ENCODE measurements at places on chromosomes 3 and 15.

DNA sequence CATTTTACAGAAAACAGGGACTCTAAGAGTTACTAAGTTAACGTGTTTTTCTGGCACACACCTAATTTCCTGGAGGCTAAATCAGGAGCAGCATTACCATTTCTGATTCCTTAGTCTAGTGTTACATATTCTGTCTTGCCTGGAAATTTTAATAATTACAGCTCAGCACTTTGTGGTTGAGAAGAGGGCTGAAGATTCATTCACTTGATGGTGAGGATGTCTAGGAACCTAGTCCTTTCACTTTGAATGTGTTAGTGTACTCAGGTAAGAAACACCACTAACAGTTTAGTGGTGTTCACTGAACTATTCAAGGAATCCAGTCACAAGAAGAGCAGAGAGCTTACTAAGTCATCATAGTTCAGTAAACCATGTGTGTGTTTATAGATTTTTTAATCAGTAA lies 102.8 kb downstream of the STT3B start:
- DNase-seq = no peak

DNA sequence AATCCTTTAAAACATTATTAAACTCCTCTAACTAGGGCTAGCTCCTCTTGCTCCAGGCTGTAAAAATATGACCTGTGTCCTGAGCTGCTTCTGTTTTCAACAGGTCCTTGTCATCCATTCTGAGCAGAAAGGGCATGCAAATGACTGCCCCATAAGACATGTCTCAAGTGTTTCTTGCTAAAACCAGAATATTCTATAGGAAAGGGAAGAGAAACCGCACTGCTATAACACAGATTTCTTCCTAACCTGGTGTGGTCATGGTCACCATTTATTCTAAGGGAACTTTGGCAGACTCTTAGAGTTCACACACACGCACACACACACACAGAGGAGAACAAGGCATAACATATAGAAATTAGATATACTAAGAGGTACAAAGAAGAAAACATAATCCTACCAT lies 34.2 kb upstream of the B3GNT5 start:
- no peak for DNase-seq

DNA sequence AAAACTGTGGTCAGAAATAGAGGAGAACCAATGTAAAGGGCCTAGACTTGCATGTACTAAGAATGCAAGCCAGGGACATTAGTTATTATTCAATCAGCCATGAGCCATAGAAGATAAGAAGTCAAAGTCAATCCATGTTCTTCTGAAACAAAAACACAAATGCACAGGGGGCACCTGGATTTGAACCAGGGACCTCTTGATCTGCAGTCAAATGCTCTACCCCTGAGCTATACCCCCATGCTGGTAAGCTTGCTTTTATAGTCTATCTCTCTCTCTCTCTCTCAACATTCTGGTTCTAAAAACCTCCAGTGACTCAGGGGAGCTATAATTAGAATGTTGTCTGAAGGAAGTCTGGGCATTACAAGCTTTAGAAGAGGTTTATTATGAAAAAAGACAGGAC lies 85.6 kb upstream of the ACP3 start:
- no peak for DNase-seq

DNA sequence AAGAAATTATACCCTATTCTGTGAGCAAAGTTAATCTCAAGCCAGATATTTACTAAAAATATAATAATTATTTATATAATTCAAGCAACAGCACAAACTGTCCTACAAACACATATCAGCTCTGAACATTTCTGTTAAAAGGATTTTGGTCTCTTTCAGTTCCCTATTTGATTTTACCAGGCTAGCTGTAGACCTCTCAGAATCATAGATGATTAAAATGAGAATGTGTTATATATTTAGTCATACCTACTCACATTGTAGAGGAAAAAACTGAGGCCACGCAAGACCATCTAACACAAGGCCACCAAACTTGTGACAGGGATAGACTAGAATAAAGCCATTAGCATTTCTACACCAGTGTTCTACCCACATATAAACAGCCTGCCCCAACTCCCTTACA lies 28.5 kb downstream of the ACKR4 start:
- no peak for DNase-seq

DNA sequence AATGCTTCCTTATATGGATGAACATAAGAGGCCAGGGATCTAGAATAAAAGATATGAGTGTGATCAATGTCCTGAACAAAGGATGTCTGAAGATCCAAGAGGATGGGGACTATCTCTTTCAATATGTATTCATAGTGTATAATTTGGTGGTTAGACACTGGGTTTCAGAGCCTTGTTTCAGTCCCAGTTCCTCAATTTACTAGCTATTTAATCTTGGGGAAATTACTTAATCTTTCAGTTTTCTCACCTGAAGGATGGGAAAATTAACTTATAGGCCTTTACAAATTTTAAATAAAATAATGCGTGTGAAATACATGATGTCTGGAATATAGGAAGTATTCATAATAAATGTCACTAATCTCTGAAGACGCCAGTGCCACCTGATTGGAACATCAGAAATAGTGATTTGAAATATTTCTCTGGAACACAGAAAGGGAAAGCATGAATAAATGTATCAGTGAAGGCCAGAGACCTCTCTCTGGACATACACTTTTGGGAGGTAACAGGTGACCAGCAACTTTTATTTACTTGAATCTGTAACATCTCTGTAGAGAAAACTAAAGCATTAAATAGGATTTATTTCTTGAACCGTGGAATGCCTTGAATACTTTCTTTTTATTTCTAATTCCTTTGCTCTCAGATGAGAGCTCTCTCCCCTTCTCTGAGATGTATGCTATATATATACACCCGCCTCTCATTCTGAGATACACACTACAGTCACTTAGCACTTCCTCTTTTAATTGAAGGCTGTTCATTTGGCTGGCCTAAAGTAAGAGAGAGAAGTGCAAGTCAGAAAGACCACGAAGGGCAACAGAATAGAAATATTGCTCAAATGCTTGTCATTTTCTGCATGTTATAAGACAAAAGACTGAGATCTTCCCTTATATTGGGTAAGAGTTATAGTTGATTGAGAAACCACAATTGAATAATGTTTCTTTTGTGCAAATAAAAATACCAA lies 407.1 kb downstream of the LSAMP start:
- no peak for DNase-seq

DNA sequence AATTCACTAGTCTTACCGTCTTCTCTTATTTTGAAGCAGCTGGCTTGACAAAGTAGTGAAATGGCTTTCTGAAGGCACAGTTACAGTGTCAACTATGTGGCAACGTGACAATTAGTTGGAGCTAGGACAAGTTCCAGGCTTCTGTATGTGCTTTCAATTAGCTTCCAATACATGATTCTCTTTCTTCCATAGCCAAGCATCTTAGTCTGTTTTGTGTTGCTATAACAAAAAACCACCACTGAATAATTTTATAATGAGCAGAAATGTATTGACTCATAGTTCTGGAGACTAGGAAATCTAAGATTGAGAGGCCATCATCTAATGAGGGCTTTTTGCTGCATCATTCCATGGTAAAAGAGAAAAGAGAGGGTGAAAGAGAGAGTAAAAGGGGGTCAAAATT lies 365.1 kb upstream of the PLSCR5 start:
- no peak for DNase-seq

GRCh38 chr3:175404621-175405020 lies 545.5 kb downstream of the NAALADL2 start:
- DNase-seq = no peak

DNA sequence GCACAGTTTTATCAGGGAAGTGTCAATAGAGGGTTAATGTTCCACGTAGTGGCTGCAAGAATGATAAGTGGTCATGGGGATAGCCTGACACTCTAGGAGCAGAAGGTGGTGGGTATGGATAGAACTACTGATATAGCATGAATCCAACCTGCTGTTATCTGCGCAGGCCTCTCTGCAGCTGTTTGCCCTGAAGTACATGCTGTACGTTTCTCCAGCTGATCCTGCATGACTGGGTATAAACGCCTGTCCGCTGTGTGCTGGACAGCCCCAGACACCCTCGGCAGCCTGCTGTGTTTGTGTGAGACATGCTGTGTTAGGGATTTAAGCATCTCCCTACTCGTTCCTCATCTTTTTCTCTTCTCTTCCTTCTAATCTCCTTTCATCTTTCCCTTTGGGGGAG lies 87.1 kb downstream of the LPP start:
- DNase-seq = no peak

DNA sequence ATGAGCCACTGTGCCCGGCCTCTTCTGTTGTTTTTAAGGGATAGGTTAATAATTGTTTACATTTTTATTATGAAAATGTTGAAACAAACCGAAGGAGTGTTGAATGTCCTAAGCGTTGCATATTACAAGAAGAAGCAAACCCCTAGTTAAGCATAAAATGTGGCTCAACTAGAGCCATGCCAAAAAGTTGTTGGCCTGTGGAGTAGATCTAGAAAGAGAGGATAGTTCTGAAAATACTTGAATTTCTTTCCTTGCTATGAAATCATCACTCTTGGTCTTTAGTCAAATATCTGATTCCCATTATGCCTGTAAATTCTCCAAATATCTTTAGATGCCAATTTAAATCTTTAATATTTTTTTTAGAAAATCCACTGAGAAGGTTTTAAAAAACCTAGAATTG lies 12.8 kb downstream of the RBP2 start:
- DNase-seq = no peak

DNA sequence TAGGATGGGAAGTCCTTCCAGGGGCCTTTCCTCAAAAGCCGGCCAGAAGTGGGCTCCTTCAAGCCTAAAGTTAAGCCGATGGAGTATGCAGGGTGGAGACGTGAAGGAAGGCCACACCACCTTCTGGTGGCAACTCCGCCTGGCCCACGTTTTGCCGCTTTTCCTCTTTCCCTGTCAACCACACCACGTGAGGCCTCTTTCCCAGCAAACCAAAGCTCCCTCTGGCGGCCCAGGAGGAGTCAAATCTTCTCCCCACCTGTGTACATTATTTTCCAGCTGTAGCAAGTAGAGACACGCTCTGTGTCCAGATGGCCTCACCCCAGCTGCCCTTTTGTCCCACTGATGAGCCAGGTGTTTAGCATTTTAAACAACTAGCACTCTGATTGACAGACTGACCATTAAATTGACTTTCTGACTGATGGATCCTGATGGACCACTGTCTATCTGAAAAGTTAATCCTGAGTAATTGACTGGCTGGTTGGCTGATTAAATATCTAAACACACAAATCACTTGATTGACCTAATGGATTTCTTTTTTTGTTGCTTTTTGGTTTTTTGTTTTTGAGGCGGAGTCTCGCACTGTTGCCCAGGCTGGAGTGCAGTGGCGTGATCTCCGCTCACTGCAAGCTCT lies 59.6 kb upstream of the ZBTB38 start:
- no peak for DNase-seq

DNA sequence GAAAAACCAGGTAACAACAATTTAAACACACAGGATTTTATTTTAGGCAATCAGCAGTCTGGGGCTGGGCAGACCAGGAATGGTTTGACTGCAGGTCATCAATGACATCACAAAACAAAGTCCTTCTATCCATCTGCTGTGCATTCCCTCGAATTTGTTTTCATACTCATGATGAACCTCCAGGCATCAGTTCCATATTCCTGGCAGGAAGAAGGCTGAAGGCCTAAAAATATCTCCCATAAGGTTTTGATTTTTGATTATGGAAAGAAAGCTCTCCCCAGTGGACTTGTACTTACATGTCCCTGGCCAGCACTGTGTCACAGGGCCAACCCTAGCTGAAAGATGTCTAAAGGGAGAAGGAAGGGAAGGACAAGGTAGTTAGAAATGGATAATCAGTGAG lies 107.4 kb downstream of the PEAK1 start:
- no peak for DNase-seq

DNA sequence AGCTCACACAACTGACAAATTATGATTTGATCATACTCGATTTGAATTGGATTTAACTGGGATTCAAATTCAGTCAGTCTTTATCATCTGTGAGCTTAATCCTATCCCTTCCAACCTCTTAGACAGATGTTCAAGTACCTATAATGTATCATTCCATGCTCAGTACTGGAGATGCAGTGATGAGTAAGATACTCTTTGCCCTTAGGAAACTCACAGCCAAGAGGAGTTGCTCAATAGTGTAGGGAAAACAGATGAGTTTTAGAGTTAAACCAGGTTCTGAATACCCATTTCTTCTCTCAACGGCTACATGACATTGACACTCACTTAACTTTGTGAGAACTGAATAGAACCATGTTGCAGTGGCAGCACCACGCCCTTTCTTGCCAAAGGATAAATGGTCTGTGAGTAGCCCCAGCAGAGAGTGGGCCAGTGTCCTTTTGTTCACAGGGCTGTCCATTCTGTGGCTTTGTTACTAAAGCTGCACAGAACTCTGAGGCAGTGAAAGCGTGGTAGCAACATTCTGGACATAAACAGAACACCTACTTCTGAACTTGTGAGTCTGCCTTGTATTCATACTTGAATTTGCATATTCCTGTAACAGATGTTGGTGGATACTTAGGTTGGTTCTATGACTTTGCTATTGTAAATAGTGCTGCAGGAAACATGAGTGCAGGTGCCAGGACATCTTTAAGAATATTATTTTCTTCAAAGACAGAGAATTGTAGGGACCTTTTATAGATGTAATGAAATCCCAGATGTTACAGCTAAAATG lies 91.6 kb downstream of the RASA2 start:
- no peak for DNase-seq

DNA sequence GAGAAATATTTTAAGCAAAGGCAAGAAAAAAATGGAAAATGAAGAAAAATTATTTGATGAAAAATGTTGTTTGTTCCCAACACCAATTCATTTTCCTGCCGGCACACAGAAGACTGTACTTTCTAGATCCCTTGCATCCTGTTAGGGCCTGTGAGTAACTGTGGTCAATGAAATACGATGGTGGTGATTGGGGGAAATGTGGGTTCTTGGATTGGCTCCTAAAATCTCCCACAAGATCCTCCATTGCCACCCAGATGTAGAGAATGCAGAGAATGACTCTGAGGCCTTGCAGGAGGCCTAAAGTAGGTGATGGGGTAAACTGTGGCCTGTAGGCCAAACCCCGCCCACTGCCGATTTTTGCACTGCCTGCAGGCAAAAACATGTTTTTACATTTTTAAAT lies 46.3 kb upstream of the C3orf70 start:
- DNase-seq = no peak

- no peak for DNase-seq
These were observed 21.6 kb upstream of the SPTBN5 start for GRCh38 chr15:41915255-41915994.

DNA sequence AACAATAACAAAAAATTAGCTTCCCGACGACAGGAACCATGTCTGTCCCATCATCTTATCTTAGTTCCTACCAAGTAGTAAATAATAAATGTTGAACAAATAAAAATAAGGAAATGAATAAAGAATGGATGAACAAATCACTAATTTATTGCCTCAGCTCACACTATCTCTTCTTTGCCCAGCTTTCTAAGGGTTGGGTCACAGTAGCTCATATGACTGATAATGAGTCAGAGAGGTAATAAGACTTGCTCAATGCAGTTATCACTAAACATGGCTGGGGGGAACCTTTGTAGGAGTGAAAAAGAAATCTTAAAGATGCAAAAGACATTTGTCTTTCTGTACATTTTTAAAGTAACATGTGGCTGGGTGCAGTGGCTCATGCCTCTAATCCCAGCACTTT lies 182.2 kb downstream of the WDR76 start:
- DNase-seq = no peak

- DNase-seq = peak; percentile 58
These were observed 41.2 kb downstream of the PTPN23 start for GRCh38 chr3:47421741-47422649.

GRCh38 chr3:46695177-46695961 lies 1.9 kb upstream of the ALS2CL start:
- peak; percentile 67 for DNase-seq

- no peak for DNase-seq
These were observed 2.3 kb downstream of the RNF7 start for GRCh38 chr3:141740349-141740748.

GRCh38 chr15:26518885-26519284 lies 254.0 kb downstream of the GABRB3 start:
- no peak for DNase-seq

GRCh38 chr15:40062816-40063562 lies 24.0 kb upstream of the SRP14 start:
- no peak for DNase-seq
